Stimulated activated CD4-positive, alpha-beta T cell treated with anti-CD3 and anti-CD28 coated beads, Interleukin-1b, Interleukin-23, amount 100 ng/mL, for 24 hours (primary cell): ENCODE measurements at places on chromosomes 5 and 9.

DNA sequence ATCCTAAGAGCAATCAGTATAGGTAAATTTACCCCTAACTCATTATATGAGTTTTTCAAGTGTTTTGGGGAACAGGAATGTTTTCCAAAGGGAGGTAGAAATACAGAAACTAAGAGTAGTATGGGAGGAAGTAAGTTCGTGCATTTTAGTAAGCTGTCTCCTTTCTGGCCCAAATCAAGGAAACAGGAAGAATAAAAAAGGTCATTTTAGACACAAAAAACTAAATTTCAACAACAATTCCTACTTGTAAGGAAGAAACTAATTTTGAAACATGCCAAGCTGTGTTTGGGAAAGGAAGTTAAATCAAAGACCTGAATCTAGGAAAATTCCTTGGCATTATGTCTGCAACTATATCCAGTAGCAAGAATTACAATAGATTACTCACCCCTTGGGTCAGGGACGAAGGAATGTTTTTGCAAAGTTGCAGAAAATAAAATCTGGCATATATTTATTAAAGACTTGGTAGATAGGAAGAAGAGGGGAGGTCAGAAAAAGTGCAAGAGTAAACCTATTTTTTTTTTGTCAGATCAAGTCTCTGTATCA, 6.5 kb upstream of the RPS6 start:
- no peak for DNase-seq

GRCh38 chr5:62741761-62742160, 163.1 kb downstream of the LRRC70 start:
- no peak for DNase-seq

- no peak for DNase-seq
Observed at GRCh38 chr5:122704247-122705036, 70.4 kb upstream of the SNX2 start.

GRCh38 chr9:121133104-121133816, 58.5 kb downstream of the CNTRL start:
- peak; percentile 23 for DNase-seq

- no peak for DNase-seq
Observed at GRCh38 chr5:11047625-11048024, 286.6 kb upstream of the DAP start.

DNA sequence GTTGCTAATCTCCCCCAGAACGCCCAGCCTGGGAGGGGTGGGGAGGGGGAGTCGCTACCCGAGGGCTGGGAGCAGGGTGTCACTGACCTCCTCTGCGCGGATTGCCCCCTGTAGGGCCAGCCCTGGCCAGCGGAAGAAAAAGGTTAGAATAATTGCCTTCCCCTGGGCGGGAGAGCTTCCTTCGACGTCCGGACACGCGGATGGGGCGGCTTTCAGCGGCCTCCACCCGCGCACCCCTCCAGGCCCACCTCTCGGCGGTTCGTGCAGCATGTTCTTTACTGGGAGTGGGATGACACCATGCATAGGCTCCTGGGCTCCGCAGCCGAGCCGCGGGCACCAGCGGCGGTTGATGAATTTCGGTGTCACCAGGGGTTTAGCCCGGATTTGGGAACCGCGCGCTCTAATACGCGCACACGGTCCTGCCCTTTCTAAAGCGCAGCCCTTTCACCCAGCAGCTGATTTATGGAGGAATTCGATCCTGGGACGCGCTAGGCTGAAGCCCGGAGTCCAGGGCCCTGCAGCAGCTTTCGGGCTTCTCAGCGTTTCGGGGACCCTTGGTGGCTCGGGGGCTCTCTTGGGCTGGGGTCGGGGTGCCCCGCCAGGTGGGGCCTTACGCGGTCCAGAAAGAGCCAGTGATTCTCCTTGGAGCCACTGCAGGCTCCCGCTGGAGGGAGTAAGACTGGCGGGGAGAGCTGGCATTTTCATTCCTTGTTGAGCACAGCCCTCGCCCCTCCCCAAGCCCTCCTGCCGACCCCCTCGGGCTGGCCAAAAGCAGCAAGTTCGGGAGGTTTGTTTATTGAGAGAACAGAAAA, 10.1 kb downstream of the LMX1B start:
- no peak for DNase-seq

- no peak for DNase-seq
Observed at GRCh38 chr5:139690064-139690802, 42.1 kb downstream of the CXXC5 start.

DNA sequence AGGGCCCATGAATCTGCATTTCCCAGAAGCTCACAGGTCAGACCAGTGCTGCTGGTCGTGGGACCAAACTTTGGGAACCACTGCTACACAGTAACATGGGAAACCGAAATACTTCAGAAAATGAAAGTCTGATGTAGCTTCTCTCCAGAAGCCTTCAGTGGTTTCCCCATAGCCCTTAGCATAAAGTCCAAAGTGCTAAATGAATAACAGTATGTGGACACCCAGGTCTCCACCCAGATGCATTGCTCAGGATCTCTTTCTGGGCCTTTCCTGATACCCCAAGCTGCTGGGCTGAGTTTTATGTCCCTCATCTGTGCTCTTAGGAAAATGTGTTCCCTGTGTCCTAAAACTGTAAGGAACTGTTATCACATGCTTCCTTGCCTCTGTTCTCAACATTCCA, 100.4 kb downstream of the NFIB start:
- no peak for DNase-seq

- DNase-seq = no peak
Observed at GRCh38 chr5:14266686-14267085, 123.5 kb downstream of the TRIO start.

DNA sequence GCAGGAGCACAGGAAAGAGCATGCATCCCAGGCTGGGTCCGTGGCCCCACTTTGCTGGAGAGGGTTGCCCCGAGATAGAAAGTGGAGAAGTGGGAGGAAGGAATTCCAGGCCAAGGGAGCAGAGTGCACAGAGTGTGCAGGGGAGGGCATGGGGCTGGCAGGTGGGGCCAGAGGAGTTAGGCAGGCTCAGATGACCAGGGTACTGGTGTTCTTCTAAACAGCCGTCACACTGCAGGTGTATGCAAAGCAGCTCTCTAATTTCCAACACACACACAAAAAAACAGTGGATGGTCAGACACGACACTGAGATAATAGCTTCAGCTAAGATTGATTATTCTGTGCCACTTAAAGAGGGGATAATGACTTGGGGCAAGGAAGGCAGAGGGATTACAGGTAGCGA, 212.2 kb downstream of the MTRR start:
- no peak for DNase-seq

DNA sequence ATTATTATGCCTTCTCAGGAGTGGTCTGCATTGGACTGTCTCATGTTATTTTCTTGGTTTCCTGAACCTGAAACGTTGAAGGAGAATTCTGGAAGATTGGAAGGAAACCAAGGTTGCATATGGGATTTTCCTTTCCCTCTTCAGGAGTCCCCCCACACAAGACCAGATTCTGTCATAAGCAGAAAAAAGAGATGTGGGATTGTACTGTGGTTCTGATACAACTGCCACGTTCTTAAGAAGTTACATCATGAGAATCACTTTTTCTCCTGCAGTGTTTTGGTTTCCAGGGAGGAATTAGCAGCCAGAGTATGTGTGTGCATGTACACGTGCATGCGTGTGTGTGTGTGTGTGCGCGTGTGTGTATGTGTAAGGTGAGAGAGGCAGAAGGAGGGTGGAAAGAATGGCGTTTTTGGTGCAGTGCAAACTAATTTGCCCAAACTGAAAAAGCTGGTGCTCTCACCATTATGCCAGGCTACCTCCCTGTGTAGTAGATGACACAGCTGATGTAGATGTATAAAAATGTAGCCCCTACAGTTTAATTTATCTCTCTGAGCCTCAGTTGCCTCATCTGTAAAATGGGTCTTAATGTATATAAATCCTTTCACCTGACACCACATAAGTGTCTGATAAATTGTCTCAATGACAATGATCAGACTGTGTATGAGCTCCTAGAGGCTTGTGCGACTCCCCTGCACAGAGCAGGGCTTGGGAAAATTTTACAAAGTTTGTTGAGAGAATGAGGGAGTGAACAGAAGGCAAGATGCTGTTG, 38.6 kb downstream of the RALGPS1 start:
- DNase-seq = no peak

GRCh38 chr5:65150599-65151304, 331.0 kb downstream of the ADAMTS6 start:
- DNase-seq = no peak

DNA sequence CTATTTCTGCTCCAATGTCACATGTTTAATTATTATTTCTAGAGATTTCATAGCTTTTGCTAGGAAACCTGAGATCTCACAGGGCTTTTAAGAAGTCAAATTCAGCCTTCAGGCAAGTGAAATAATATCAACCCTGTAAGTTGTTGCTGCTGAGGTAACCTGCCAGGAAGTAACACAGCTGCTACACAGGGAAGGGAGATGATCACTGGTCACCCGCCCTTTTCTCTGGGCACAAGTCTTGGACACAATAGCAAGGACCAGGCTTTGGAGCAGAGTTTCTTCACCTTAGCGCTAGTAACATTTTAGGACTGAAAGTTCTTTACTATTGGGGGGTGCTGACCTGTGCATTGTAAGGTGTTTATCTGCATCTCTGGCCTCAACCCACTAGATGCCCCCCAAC, 50.1 kb downstream of the PTTG1 start:
- DNase-seq = no peak

GRCh38 chr9:98539954-98540353, 168.8 kb downstream of the GABBR2 start:
- DNase-seq = no peak

DNA sequence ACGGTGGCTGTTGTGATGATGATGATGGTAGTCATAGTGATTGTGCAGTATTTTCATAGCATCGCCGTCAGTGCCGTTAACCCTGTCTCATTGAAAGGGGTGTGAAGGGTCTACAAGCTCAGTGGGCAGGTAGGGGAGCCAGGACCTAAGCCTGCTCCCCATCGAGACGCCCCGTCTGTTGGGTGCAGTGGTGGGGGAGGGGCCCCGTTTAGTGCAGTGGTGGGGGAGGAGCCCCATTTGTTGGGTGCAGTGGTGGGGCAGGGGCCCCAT, 68.6 kb downstream of the COL5A1 start:
- DNase-seq = no peak

GRCh38 chr5:113337515-113338415, 97.0 kb downstream of the TSSK1B start:
- no peak for DNase-seq

DNA sequence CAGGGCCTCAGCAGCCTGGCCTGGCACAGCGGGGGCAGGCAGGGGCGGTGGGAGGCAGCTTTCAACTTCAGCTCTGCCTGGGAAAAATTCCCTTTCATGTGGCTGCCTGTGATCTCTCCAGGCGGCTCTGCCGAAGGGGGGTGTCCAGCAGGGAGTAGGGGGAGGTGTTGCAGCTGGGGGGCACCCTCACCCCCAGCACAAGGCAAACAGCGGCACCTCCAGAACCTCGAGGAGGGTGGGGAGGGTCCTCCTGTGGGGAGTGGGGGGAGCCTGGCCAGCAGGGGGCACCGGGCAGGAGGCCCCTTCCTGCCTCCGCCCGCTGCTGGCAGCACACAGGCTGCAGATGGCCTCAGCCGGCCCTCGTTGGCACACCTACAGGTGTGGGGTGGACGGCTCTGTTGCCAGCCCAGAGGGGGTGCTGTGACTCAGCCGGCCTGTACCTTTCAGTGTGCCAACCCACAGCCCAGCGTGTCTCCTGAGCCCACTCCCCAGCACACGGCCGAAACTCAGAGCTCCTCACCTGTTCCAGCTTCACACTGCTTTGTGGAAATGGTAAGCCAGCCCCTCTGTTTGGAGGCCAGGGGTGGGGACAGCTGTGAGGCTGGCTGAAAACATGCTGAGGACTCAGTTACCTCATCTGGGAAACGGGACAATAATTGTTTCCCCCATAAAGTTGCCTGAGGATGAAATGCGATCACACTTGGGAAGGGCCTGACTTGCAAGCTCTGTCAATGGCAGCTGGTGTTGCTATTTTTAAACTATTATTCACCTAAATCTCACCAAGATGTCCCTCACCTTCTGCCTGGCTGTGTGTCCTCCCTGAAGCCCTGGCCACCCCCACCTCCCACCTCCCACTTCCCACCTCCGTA, 37.0 kb downstream of the CXXC5 start:
- no peak for DNase-seq

GRCh38 chr5:139638090-139638735, 9.9 kb upstream of the CXXC5 start:
- DNase-seq = no peak

GRCh38 chr5:133396187-133396741, 216.1 kb downstream of the FSTL4 start:
- no peak for DNase-seq

GRCh38 chr5:18114151-18114757, 480.0 kb downstream of the TAF11L14 start:
- DNase-seq = no peak

GRCh38 chr5:57184322-57184721, 10.5 kb downstream of the GPBP1 start:
- no peak for DNase-seq

- DNase-seq = no peak
Observed at GRCh38 chr9:126630458-126631237, 16.9 kb downstream of the LMX1B start.

DNA sequence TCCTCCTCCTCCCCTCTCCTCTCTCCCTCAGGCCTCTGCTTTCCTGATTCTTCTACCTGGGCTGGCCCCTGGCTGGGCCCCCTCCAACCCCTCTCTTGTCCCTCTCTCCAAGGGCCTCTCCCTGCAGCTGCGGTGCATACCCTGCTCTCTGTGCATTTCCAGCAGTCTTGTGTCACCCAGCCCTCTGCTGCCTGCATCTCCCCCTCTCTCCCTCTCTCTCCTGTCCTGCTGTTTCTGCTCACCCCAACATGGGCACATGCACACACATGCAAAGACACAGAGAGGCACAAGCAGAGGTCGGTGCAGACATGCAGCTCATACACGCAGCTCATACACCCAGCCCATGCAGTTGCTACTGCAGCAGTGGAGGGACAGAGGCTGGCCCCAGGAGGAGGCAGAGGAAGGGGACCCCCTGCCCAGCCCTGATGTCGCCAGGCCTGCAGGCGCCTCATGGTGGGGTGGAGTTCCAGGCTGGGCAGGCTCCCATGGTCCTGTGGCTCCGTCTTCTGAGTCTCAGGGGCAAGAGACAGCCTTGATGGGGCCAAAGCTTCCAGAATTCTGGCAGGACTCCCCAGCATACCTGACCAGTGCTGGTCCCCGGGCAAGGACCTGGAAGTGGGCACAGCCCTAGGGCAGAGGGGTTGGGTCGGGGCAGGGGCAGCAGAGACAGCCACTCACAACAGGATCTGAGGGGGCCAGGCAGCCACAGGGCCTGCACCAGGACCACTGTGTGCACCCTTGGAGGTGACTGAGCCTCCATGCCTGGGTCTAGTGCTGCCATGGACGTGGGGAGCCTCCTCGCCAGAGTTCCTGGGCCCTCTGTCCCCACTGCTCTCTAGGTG, 216.9 kb downstream of the C9orf50 start:
- no peak for DNase-seq

- DNase-seq = no peak
Observed at GRCh38 chr5:55969956-55970355, 24.8 kb downstream of the IL6ST start.

- DNase-seq = no peak
Observed at GRCh38 chr9:13163946-13164345, 115.5 kb downstream of the MPDZ start.

- no peak for DNase-seq
Observed at GRCh38 chr9:37966412-37967013, 62.6 kb upstream of the SLC25A51 start.

DNA sequence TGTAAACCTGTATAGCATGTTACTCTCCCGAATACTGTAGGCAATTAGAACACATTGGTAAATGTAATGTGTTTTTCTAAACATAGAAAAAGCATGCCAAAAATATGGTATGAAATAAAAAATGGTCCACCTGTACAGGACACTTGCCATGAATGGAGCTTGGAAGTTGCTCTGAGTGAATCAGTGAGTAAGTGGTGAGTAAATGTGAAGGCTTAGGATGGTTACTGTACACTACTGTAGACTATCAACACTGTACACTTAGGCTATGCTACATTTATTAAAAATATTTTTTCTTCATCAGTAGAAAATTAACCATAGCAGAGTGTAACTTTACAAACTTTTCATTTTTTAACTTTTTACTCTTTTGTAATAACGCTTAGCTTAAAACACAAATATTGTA, 41.9 kb downstream of the INSYN2B start:
- no peak for DNase-seq
